Stromal cell of bone marrow (primary cell): ENCODE measurements at places on chromosomes 7 and 10.

DNA sequence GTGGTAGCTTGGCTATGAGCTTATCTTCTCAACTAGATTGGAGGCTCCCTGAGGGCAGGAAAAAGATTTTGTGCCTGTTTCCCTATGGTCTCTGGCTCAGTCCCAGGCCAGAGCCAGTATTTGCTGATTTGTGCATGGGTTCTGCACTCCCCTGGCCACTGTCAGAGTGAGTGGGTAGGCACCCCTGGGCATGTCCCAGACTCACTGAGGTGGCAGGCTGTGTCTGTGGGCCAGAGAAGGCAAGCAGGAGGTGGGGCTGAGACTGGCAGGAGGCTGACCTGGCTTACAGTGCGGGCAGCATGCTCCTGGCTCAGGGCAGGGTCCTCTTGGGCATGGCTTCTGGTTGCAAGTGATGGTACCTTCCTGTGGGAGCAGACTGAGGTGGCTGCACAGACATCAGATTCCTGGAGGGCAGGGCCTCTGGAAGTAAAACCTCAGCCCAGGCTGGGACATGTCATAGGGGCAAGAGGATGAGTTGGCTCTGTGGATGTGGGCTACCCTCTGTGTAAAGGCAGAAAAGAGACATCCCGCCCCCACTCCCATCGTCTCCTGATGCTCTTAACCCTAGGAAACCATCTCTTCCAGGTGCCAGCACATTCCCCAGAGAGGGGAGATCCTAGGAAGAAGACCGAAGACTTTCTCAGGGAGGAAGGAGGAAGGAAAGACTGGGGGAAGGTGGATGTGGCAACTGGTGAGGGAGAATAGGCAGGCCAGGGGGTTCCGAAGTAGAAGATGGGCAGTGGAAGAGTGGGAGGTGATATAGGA, 4.3 kb downstream of the KCP start:
- no peak for DNase-seq

DNA sequence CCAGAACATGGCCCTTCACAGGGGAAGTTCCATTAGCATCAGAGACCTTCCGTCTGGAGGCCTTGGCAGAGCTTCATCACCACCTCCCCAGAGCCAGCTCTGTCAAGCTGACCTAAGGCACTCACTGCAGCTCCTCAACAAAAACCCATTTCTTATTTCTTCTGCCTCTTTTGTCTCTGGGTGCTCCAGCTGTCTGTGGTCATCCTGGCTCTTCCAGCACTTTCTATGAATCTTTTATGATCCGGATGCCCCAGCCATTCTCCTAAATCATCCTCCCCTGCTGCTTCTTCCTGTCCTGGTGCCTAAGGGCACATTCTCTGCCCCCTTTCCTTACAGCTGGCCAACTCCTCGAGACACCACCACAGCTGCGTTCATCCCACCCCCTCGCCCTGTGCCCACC, 171.7 kb upstream of the INSYN2A start:
- no peak for DNase-seq

DNA sequence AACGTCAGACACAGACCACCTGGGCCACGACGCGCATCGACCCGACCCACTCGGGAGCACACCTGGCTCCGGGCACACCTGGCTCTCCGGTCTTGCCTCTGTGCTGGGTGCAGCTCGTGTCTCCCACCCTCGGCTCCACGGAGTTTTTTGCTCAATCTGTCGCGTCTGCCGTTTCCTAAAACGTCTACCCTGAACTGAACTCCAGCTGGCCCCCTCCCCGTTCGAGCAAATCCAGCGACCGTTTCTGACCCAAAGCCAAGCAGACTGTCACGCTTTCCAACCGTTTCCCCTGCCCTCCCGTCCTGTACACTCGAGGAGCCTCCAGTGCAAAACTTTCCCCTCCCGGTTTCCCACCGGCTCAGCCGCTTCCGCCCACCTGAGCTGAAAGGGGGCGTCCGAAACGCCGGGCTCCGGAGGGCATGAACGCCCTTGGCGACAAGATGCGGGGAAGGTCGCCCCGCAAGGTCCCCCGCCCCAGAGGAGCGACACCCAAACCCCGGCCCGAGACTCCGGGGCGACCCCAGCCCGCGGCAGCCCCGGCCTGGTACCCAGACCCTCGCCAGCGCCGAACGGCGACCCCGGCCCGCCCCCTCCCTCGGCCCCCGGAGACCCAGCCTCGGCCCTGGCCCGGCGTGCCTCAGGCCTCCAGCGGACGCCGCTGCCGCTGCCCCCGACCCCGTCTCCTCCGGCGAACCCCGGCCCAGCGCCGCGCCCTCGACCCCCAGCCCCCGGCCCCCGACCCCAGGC, 557 bp downstream of the CYTH3 start:
- DNase-seq, result no peak

- no peak for DNase-seq
Measured at GRCh38 chr7:22786290-22786932, 36.2 kb downstream of the TOMM7 start.

DNA sequence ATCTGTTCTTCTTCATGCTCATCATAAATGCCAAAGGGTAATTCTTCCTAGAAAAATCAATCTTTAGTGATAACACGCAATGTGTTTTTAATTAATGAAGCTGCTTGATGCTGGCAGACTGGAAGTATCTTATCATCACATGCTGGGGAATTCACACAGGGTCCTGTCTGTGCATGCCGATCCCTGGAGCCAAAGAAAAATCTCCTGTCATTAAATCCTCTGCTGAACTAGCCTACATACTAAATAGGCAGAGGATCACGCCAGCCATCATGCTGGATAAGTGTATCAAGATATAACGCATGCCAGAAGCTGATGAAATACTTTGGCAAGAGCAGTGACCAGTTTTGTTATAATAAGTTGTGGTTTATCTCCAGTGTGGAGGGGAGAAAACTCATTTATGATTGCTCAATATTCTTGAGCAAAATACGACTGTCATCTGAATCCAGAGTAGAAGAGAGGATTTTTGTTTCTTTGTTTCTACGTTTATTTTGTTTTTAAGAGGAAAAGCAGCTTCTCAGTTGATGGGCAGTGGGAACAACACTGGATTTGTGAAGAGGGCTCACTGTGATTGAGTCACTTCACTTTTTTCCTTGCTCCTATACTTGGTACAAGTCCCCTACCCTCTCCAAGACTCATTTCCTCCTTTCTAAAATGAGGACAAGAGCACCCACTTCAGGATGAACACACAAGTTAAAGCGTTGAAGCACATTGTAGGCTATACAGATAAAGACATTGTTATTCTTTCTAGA, 649.1 kb downstream of the TNS3 start:
- peak; percentile 95 for DNase-seq

DNA sequence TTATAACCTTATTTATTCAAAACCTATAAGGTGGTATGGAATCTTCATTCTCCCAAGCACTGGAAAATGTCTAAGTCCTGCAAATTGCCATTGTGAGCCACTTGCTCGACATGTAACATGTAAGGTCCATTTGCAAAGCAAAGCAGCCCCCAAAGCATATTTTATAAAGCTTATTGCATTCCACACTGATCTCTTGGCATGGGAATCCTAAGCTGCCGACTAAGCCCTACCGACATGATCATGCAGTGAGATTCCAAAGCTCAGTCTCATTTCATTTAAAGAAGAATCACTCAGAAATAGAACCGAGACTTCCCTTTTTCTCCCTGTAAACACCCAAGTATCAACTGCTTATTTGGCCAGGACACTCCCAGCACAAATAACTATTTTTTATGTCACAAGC, 333.4 kb upstream of the MYO3A start:
- no peak for DNase-seq

- DNase-seq, result no peak
Measured at GRCh38 chr7:19853261-19853832, 79.9 kb upstream of the TMEM196 start.

- DNase-seq, result no peak
Measured at GRCh38 chr7:143205560-143206293, 16.1 kb upstream of the TAS2R40 start.

DNA sequence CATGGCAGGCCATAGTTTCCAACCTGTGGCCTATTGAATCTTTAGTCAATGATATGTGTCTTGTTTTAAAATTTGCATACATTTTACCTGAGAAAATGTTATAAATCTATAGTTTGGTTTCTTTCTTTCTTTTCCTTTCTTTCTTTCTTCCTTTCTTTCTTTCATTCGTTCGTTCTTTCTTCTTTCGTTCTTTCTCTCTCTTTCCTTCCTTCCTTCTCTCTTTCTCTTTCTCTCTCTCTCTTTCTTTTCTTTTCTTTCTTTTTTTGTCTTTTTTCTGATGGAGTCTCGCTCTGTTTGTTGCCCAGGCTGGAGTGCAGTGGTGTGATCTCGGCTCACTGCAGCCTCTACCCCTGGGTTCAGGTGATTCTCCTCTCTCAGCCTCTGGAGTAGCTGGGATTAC, 133.3 kb downstream of the IDE start:
- no peak for DNase-seq

GRCh38 chr7:17690030-17690429, 250.3 kb downstream of the SNX13 start:
- peak; percentile 92 for DNase-seq

GRCh38 chr10:124329941-124330340, 88.8 kb downstream of the OAT start:
- no peak for DNase-seq

- DNase-seq, result no peak
Measured at GRCh38 chr7:144038887-144039286, 9.9 kb upstream of the OR2A5 start.

DNA sequence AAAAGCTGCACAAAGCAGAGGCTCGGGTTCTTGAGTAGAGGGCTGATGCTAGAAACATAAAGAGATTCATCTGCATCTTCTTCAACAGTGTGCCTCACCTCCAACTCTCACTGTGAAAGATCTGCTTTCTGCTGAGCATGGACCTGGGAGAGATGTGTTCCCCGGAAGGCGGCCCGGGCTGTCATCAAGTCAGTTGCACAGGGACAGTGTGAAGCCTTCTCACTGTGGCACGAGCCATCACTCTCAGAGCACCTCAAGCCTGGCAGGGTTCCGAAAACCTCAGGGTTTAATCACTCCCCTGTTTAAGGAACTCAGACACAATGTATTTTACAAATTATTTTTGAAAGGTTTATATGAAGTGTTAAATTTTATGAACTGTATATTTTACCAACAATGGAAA, 98.7 kb downstream of the RBM20 start:
- DNase-seq, result no peak

- DNase-seq, result no peak
Measured at GRCh38 chr7:104126411-104126841, 81.4 kb downstream of the ORC5 start.

- DNase-seq, result no peak
Measured at GRCh38 chr10:126499744-126500143, 111.5 kb upstream of the ADAM12 start.

DNA sequence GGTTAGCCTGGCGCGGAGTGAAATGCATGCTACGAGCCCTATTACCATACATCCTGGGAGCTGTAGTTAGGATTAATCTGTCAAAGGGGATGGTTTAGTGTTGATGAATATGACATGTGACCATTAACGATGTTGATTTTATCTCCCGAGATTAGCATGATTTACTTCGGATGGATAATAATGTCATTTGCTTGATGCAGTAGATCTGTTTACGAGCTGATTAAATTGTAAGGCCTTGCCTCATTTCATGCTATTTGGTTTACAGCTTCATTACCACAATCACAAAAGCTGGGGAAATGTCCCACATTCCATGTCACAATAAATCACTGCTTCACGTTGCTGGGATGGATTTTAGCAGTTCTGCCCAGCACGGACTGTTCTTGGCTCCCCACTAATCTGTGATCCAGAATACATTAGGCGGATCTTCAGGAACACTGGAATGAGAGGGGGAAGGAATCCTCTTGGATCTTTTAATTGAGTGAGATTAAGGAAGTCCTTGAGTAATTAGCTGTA, 22.3 kb downstream of the ZNF503 start:
- no peak for DNase-seq

GRCh38 chr7:30184791-30185487, 50.2 kb downstream of the MTURN start:
- DNase-seq, result no peak

- no peak for DNase-seq
Measured at GRCh38 chr7:22601003-22601402, 101.0 kb upstream of the STEAP1B start.

- DNase-seq, result no peak
Measured at GRCh38 chr10:49080965-49081364, 34.4 kb downstream of the VSTM4 start.

DNA sequence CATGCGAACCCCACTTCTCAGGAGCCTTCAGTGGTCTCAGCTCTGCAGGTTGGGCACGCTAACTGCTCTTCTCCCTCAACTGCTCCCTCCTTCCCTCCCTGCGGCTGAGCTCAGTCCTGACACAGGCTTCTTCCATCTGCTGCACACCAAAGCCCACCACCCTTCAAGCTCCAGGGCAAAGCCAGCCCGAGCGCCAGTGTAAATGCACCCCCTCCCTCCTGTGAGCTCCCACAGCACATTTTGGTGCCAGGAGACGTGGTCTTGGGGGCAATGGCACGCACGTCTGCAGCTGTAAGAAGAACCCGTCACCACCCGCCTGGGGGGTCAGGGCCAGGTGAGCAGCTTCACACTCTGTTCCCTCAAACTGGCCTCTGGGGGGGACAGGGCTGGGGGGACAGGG, 15.9 kb downstream of the VIPR2 start:
- no peak for DNase-seq
